Activated CD4-positive, alpha-beta T cell treated with anti-CD3 and anti-CD28 coated beads, Interleukin-2, Interleukin-4, amounts not matched to agents 100 ng/mL and 50 ng/mL, durations not matched to agents 16 hours and 8 hours (primary cell): ENCODE measurements at places on chromosomes 1 and 21.

- no peak for DNase-seq
Observed at GRCh38 chr21:31903896-31904295, 31.1 kb downstream of the HUNK start.

GRCh38 chr1:67676287-67676686 is 8.7 kb upstream of the GADD45A start:
- DNase-seq = no peak

DNA sequence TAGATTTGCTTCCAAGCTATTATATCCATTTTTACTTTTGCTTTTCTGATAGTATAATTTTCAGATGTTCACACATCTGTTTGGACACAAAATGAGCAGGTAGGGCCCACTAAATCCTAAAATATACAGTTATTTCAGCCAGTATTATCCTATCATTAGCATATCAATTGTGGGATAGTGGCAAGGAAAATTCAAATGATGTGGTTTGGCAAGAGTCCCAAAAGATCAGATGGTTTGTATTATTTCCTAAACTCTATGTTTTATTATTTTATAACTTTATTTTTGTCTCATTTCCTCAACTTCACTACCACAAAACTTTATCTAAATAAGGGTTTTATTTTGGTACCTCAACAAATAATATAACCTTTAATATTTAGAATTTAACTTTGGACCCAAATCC is 1659.6 kb downstream of the NCAM2 start:
- DNase-seq = no peak

DNA sequence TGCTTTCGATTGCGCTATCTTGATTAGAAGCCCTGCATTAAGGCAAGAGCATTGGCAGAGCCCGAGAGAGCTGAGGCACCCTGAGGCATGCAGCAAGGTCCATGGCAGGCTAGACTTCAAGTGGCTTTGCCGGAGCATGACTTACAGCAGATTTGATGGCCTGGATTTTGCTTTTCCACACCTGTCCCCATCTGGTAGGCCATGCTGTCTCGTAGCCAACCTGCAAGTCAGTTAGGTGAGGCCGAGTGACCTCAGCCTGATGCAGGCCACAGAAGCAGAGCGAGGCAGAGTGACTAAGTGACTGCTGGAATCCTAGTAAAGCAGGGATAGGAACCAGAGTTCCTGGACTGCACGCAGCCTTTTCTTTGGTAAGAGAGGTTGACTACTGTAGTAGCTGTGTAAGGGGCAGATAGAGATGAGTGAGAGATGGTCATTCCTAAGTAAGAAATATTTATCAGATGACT is 148.9 kb downstream of the PBX1 start:
- DNase-seq = no peak

DNA sequence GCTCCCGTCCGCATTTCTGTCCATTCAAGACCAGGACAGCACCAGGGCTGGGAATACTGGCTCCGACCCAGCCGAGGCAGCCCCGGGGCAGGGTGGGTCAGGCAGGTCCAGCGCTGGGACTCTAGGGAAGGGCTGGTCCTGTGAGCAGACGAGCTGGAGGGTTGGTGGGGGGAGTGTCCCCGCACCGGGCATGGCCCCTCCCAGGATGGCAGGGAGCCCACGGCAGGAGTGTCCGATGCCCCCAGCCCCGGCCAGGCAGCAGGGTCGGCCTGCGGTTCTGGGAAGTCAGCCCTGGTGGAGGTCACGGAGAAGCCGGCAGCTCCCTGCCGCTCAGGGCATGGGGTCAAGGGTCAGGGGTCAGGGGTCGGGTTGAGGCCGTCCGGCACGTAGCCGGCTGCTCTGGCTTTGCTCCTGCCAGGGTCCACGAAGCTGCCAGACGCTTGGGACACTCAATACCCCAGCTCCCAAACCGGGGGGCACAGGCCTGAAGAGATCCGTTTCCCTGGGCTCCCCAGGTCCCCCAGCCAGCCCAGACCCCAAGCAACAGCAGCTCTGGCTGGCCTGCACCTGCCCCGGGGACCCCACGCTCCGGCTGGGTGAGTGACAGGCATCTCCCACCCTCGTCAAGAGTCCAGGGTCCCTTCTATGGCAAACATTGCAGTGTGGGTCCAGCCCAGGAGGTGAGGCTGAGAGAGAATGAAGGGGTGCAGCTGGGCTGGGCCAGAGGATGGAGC is 6.7 kb downstream of the C1QTNF12 start:
- no peak for DNase-seq

- DNase-seq = no peak
Observed at GRCh38 chr21:38567335-38567969, 69.2 kb upstream of the ERG start.

GRCh38 chr1:209767706-209768105 is 11.9 kb downstream of the TRAF3IP3 start:
- no peak for DNase-seq

GRCh38 chr1:162639718-162640117 is 7.5 kb downstream of the DDR2 start:
- no peak for DNase-seq

DNA sequence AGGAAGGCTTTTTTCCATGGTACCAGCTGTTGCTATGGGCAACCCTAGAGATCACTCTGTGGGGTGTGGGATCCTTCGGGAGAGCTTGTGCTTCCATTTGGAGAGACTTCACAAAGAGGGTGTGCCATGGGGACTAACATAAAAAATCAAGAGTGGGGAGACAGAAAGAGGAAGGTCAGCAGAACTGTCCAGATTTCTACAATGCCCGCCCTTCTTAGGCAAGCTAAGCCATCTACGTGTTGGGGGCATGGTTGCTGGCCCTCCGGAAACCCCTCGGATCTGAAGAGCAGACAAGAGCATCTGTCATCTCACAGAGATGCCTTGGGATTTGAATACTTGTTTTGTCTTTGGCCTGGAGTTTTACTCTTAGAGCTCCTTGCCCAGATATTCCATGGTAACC is 83.9 kb upstream of the ZNF648 start:
- no peak for DNase-seq

DNA sequence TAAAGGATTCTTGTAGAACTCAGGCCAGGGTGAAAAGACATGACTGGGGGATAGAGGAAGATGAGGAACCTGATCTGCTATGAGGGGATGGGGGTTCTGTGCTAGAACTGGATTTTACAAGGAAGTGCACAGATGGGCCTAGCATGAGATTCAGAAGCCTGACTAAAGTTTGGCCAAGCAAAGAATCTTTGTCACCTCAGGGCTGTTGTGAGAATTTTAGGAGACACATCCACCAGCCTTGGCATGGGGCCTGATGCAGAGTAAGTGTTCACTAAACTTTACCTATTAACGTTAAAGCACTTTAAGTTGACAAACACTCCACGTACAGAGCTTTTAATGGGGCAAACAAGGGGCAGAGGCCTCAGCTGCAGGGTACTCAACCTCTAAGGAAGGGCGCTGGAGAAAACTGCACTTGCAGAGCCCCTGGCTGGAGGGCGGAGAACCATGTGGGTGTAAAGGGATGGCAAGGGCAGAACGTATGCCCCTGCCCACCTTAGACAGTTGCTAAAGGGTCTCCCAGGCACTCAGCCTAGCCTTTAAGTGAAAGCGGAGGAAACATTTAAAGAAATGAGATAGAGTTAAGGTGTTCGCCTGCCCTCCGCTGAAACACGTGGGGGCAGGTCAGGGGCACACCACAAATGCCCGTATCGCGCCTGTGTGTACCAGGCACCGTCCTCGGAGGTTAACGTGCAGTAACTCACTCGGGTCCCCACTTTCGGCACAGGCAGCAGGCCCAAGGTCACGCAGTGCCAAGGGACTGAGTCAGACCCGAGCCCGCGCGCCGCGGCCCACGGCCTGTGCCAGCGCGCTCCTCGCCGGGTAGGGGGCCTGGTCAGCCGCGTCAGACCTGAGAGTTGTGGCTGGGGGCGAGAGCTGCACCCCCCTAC is 990 bp upstream of the MRPS6 start:
- no peak for DNase-seq

DNA sequence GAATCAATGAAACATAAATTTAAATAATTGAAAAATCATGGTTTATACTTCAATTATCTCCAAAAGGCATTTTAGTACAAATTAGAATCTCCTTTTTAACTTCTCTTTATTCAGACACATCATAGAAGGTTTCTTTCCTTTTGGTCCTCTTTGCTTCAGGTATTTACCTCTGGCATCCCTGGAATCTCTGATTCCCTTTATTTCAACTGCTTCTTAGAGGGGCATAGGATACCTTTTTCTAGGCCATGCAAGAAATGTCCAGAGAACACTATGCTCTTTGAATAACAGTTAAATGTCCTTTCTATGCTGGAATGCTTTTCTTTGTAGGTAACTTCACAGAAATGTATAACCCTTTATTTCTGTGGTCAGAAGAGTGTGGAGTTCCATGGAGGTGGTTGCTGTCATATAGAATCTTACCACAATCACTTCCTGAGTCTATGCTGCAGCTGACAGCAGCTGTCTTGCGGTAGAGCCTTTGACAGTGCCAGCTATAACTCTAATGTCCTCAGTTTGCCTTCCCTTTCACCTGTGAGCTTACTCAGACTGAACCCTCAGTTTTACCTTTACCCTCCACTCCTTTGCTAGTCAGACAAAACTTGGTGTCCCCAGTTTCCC is 8.6 kb downstream of the LAMC2 start:
- DNase-seq = peak; percentile 55

- DNase-seq = peak; percentile 42
Observed at GRCh38 chr1:31181515-31182343, 58.0 kb downstream of the NKAIN1 start.

DNA sequence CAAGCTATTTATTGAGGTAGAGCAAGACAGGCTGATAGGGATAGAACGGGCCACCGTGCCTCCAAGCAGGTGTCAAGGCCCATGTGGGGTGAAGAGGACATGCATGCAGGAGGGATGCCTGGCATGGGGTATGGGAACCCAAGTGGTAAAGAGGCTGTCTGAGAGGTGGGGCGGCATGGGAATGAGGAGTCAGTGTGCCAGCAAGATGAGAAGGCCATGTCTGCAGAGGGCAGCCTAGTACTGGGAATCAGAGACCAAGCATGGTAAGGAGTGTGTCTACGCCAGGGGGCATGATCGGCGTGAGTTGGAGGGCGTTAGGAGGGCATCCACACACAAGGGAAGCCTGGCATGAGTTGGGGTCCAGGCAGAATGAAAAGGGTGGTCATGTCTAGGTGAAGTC is 303.7 kb upstream of the PLD5 start:
- DNase-seq = no peak

DNA sequence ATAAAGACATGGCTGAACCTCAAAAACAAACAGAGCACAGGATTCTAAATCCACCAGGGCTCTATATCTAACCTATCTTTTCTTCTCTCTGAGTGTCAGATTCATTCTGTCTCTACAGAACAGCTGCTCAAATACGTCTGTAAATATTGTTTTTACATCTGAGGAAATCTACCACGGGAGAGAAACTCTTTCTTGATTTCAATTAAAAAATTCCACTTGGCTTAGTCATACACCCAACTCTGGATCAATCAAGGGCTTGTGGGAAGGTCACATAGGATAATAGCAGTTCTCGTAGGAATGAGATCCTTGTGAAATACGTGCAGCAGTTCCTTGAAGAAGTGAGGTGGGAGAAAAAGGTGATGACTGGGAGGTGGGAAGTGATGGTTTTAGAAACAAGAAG is 1355.7 kb upstream of the ADGRL2 start:
- no peak for DNase-seq

DNA sequence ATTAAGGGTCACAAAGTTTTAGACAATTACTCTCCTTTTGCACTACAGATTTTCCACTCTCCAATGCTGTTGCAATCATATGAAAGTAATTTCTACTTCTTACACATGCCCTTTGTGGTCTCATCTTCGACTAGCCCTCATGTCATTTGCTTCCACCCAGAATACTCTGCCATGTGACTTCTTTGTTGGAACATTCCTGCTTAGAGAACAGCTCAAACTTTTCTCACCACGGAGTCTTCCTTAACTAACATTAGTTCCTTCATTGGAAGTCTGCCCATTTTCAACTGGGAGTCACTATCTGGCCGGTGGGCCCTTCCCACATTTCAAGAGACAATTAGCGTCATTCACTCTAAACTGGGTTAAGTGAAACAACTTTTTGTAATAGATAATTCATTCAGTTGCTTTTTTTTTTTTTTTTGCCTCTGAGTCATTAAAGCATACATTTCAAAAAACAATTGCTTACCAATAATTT is 142.6 kb upstream of the PALMD start:
- no peak for DNase-seq

- DNase-seq = no peak
Observed at GRCh38 chr21:27799861-27800260, 833.0 kb upstream of the ADAMTS5 start.

DNA sequence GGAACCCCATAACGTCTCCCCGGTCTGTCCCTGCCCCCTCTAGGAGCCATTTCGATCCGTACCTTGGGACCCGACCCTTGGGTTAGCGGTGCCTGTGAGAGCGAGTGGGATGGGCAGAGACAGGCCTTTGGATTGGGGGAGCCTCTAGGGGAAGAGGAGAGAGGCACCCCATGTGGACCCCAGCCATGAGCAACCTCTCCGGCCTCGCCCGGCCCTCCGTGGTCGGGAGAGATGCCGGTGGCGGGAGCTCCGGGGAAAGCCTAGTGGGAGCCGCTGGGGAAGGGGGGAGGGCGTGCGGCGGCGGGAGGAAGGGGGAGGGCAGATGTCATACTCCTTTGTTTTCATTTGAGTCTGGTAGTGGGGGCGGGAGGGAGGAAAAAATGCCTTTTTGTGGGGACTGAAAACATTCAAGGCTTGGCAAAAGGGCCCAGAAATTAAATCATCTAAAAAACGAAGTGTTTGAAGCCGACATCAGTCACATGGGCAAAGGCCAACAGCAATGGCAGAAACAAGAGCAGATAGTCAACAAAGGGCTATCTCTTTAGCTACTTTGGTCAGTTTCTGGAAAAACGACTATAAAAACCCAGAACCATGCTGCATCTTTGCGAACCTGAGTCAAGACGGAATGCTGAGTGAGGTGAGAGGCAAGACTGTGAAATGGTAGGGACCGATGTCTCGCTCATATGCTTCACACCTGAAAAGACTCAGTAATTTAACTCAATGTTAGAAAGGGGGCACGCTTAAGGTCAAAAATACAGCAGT is 758 bp downstream of the PTBP2 start:
- peak; percentile 39 for DNase-seq

GRCh38 chr1:245995474-245995873 is 511.6 kb downstream of the SMYD3 start:
- DNase-seq = no peak

- DNase-seq = no peak
Observed at GRCh38 chr21:39053126-39053525, 130.1 kb downstream of the PSMG1 start.

- DNase-seq = no peak
Observed at GRCh38 chr1:184456189-184456588, 69.4 kb downstream of the C1orf21 start.

- no peak for DNase-seq
Observed at GRCh38 chr1:111737216-111738132, 1.7 kb downstream of the INKA2 start.

GRCh38 chr1:205434738-205435137 is 12.9 kb upstream of the LEMD1 start:
- no peak for DNase-seq

GRCh38 chr1:2528966-2529783 is 888 bp downstream of the HES5 start:
- DNase-seq = peak; percentile 35

- DNase-seq = no peak
Observed at GRCh38 chr1:47751193-47751592, 246.0 kb downstream of the TRABD2B start.

- DNase-seq = no peak
Observed at GRCh38 chr21:45987121-45987711, 5.6 kb downstream of the COL6A1 start.

GRCh38 chr1:199223936-199224335 is 585.1 kb downstream of the PTPRC start:
- DNase-seq = no peak

GRCh38 chr1:209620487-209620884 is 31.7 kb downstream of the LAMB3 start:
- DNase-seq = no peak

- peak; percentile 50 for DNase-seq
Observed at GRCh38 chr1:230542054-230542453, 100.2 kb upstream of the COG2 start.

- no peak for DNase-seq
Observed at GRCh38 chr1:172902861-172903381, 147.8 kb downstream of the TNFSF18 start.
